ENCODE measurements at places on chromosomes 3 and 15.

GRCh38 chr15:78619022-78619950 lies 1.5 kb downstream of the CHRNA3 start:
- DNase-seq, result no peak

DNA sequence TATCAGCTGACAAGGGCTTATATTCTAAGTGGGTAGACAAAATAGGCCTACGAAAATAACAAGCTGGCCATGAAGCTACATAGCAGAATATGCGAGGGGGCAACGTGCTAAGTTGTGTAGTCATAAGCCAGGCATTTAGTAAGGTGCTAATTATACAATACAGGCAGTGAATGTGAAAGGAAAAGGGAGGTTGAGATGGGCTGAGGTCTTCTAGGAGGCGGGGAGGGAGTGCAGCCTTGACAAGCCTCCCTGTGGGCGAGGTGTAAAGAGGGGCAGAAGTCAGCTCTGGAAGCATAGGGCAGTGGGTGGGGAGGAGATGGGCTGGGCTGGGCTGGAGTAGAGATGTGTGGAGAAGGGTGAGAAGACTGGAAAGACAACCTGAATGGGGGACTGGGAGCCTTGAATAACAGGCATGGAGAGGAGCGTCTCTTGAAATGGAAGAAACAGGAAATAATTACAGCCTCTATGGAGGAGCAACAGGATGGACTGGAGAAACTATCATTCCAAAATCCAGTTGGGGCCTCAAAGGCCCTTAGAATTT lies 1.2 kb downstream of the TIGIT start:
- DNase-seq, result no peak

DNA sequence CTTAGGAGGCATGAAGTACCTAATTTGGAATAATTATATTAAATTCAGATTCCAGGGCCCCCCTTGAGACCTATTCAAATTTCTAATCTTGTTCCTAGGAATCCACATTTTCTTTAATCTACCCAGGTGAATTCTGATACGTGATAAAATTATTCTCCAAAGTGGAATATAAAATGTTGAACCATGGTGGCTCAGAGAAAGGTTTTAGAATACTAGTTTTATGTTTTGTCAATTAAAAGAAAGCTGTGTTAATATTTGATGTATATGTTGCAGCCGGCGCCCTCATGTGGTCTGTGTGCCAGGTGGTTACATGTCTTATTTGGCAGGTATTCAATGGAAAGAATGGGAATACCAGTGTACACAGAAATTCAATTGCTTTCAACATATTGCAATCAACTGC lies 321.8 kb downstream of the FEZF2 start:
- no peak for DNase-seq

DNA sequence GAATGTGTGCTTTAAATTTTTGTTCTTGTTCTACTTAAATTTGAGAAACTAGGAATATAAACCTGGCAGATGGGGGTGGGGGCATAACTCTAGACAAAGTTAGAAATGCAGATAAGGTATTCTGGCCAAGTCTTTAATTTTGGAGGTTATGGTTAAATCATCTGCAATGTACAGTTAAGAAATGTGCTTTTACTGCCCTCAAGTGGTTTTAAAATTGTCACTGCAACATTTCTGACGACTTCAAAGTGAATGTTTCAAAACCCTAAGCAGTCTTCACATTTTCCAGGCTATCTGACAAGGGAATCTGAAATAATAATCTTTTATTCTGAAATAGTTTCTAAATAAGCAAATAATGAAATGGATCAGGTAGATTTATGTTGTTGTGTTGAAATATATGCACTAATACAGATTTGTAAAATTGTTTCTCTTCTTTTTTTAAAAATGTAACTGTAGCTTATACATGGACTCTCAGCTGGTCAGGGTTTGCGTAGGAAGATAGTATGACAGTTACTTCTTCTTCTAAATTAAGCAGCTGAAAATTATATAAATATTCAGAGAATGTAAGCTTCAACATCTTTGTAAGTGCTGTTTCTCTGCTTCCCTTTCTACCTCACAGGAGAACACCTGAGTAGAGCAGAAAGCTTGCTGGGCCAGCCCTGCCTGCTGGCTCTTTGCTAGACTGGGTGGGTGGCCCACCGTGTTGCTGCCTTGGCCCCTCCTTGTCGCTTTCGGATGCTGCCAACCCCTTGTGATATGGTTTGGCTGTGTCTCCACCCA lies 45.0 kb downstream of the SUCNR1 start:
- DNase-seq, result no peak

- no peak for DNase-seq
Measured at GRCh38 chr15:28915935-28916334, 30.2 kb downstream of the APBA2 start.

- no peak for DNase-seq
Measured at GRCh38 chr3:187839422-187839821, 94.2 kb upstream of the BCL6 start.

Measured in right cardiac atrium (tissue), 5 donors.